ENCODE measurements at places on chromosomes 5 and 9.

GRCh38 chr5:69519285-69519684 lies 26.7 kb downstream of the OCLN start:
- no peak for DNase-seq

DNA sequence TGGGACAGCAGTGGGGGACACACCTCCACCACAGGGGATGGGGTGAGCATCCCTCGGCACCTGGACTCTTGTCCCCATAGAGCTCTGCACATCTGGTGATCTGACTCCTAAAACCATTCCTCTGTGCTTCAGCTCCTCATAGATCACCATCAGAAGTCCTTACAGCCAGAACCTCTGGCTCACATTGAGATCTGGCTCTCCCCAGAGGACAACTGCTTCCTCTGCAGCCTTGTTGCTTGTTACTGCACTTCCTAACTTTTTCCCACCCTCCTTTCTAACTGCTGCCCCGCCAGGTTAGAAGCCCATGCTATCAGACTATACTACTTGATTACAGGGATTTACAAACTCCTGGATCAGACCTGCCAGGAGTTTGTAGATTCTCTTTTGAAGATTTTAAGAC lies 64.5 kb downstream of the ARSB start:
- DNase-seq = no peak

DNA sequence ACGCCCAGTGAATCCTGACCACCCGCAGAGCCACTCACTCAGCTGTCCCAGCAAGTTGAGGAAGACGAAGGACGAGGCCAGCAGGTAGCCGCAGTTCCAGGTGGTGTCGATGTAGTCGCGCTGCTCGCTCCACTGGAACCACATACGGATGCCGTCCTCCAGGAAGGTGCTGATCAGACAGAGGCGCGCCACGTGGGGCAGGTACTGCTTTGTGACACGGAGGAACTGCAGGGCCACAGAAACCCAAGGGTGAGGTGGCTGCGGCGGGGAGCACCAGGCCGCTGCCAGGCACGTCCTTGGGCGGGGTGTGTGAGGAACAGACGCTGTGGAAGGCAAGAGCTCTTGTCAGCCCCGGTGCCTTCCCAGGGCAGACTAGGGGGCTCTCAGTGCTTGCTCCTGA lies 8.6 kb downstream of the SURF4 start:
- no peak for DNase-seq

GRCh38 chr5:89968958-89969381 lies 440.6 kb downstream of the CETN3 start:
- DNase-seq = no peak

DNA sequence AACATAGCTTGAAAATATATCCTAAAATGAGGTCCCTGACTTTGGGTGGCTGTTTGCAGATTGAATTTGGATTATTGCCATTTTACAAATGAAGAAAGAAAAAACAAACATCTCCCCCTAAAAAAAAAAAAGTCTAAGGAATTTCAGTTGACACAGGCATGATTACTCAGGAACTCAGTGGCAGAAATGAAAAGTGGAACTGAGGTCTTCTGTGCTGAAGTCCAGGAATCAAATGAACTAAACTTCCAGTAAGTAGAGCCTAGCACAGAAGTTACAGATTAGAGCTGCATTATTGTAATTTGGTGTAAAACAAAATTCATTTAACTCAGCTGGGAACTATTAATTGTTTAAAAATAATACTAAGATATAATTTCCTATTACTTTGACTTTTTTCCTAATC lies 26.7 kb downstream of the FAM170A start:
- DNase-seq = no peak

- no peak for DNase-seq
Measured at GRCh38 chr5:104418056-104418455, 855.5 kb upstream of the NUDT12 start.

GRCh38 chr5:43619380-43619779 lies 16.4 kb downstream of the NNT start:
- DNase-seq = no peak

- peak; percentile 7 for DNase-seq
Measured at GRCh38 chr5:128905568-128906110, 59.6 kb upstream of the SLC27A6 start.

GRCh38 chr9:26210338-26210851 lies 532.2 kb upstream of the TUSC1 start:
- DNase-seq = no peak

- DNase-seq = no peak
Measured at GRCh38 chr9:27145143-27145542, 36.1 kb downstream of the TEK start.

GRCh38 chr5:172172912-172173563 lies 15.0 kb downstream of the STK10 start:
- DNase-seq = no peak

- no peak for DNase-seq
Measured at GRCh38 chr9:120109242-120109641, 470.7 kb downstream of the CDK5RAP2 start.

DNA sequence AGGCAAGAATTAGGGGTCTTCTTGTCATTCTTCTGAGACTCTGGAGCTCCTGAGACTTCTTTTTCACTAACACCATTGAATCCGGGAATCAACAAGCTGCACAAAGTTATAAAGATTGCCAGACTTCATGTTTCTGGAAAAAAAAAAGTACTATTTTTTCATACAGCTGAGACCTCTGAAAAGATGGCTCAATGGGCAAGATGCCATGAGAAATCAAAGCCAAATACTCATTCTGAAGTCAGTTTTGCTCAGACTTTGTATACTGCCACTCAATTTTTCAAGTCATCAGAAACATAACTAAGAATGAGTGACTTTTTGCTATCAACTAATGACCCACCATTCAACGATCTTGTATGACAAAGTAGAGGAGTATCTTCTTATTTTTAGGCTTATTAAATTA lies 512.0 kb downstream of the RAB3C start:
- no peak for DNase-seq

GRCh38 chr9:112334432-112334841 lies 1.0 kb upstream of the PTBP3 start:
- DNase-seq = no peak

GRCh38 chr9:92180669-92181181 lies 65.5 kb upstream of the SPTLC1 start:
- DNase-seq = no peak

- DNase-seq = no peak
Measured at GRCh38 chr5:151703227-151703626, 16.5 kb upstream of the SPARC start.

GRCh38 chr5:93589152-93589828 lies 6.3 kb downstream of the NR2F1 start:
- no peak for DNase-seq

DNA sequence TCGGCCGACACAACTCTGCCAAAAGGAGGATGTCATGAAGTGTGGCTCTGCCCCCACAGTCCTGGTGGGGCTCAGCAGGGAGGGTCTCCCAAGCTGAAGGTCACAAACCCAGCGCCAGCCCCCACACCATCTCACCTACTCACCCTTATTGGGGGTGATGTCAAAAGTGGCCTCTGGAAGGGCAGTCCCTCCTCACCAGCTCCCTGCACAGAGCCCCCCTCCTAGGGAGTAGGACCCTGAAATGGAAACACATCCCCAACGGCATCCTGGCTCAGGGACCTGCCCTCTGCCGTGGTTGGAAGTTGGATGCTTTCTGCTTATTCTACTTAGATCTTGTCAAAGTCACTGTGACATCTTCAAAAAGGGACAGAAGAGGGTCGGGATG lies 89.5 kb downstream of the NSUN2 start:
- DNase-seq = no peak

DNA sequence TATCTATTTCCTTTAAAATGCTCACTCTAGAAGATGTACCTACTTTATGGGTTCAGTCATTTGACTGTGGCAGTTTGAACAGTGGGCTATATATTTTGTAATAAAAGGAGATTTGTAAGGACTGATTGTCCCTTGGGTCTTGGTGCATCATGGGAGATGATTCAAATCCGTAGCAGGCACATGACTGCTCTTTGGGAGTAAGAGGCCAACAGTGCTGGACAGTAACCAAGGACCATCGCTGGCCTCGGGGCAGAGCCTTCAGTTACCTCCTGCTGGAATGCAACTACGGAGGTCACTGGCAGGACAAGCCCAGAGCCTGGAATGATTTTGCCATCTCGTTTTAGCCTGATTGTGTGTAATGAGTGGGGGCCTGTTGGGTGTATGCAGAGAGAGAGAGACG lies 7.0 kb upstream of the MAMDC2 start:
- DNase-seq = no peak

DNA sequence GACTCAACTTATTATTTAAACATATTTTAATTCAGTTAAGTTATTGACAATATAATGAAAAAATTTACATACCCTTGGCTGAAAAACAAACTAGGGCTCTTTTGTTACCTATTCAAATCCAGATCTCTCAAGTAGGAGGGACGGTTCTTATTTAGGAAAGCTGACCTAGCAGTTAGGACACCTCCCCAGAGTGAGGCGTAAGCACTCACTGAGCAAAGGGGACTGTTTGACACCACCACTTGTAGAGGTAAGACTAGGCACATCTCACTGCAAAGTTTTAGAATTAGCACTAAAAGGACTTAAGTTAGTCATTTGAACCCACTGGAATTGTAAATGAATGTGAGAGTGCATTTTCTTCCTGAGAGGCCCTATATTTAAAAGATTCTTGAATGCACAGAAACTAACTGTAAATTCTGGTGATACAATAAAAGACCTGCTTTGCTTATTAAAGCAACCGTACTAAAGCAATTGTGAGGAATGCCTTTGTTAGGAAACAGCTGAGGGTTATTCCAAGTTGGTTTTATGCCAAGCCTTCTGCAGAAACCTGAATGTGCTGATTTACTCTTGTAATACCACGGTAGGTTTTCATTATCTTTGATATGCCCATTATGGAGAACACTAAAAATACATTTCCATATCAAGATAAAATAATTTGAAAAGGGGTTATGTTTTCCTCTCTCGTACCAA lies 16.2 kb downstream of the HACD4 start:
- no peak for DNase-seq

- DNase-seq = no peak
Measured at GRCh38 chr5:101338226-101338625, 435.1 kb upstream of the ST8SIA4 start.

DNA sequence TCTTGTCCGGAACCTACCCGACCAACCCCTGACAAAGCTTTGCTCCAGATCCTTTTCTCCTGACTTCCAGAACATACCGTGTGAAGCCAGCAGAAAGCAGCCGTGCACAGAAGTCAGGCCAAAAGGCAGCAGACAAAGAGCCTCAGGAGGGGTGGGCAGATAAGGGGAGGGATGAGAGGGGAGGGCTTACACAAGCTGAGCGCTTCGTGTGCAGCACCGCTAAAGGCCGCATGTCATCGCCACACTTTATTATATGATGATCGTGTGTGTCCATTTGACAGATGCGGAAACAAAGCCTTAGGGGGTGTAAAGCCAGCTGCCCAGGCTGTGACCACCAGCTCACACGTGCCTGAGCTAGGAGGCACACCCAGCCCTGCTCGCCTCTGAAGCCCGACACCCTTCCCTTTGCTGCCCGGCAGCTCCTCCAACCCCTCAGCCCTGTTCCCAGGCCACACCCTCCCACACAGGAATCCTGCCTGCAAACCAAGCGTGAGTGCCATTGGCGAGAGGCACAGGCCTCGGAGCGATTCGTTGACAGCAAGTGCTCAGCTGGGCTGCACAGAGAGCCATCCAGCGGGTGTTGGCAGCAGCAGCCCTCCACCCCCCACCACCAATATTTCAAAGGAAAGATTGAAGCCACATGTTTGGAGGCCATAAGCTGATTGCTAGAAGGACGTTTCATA lies 170.5 kb upstream of the SMIM23 start:
- no peak for DNase-seq

DNA sequence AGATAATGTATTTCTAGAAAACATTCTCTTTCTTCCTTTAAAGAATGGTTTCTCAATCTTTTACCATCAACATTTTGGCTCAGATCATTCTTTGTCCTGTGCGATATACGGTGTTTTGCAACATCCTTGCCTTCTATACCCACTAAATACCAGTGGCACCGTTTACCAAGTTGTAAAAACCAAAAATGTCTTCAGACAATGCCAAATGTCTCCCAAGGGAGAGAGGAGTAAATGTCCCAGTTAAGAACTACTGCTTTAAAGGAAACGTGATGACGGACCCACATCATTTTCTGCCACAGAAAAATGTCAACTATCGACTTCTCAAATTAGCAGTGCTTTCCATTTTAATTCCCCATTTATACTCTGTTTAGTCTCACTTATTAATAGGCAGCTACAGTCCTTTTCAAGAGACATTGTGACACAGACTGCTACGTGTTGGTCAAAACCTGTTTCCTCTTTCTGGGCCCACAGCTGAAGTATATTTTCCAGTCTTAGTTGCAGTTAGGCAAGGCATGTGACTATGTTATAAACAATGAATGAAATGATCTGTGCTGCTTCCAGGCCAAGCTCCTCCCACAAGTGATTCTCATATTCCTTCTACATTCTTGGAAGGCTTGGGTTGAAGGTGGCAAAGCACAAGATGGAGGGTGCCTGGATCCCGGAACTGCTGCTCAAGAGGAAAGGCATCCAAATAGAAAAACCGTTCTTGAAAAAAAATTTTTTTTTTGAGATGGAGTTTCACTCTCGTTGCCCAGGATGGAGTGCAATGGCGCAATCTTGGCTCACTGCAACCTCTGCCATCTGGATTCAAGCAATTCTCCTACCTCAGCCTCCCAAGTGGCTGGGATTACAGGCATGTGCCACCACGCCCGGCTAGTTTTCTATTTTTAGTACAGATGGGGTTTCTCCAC lies 8.8 kb downstream of the PRXL2C start:
- no peak for DNase-seq

DNA sequence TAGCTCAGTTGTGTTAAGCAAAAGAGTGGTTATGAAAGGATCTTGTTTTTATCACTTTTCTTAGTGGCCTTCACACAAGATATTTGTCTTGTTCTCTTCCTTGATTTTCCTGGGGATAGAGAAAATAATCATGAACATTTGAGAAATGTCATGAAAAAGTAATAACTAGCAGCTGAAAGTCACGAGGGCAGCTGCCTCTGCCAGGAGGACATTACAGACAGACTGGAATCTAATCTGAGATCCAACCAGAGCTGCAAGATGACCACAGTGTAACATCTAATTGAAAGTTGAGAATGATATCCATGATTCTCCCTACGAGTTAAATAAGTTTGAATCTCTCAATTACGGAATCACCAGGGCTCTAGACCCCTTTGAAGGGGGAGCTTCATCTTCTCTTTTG lies 274.9 kb downstream of the ARHGAP26 start:
- no peak for DNase-seq

GRCh38 chr5:110757118-110757729 lies 18.4 kb downstream of the SLC25A46 start:
- DNase-seq = no peak

- DNase-seq = no peak
Measured at GRCh38 chr9:16532681-16533450, 337.6 kb downstream of the BNC2 start.

GRCh38 chr9:125906144-125906543 lies 159.0 kb downstream of the PBX3 start:
- DNase-seq = peak; percentile 30

- DNase-seq = no peak
Measured at GRCh38 chr5:67063791-67064190, 132.8 kb downstream of the CD180 start.

DNA sequence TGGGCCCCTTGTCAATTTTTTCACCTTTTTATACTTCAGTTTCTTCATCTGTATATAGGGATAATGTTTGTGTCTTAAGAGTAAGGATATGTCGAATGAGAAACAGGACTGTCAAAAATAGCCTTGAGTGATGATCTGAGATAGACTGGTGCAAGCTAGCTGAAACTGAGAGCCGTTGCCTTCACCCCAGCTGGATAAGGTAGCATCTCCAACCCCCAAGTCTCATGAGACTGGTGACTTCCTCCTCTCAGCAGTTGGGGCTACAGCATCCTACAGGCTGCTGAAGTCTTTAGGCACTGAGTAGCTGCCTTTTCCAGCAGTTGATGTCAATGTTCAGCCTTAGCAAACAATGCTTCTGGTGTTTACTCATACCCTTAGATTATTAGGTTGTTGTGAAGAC lies 330.2 kb downstream of the OSTF1 start:
- DNase-seq = no peak

- DNase-seq = no peak
Measured at GRCh38 chr5:148248894-148249293, 10.6 kb downstream of the MARCOL start.

Measured in HS-27A (cell line).